Brain pericyte (primary cell): ENCODE measurements at places on chromosomes 5 and 9.

DNA sequence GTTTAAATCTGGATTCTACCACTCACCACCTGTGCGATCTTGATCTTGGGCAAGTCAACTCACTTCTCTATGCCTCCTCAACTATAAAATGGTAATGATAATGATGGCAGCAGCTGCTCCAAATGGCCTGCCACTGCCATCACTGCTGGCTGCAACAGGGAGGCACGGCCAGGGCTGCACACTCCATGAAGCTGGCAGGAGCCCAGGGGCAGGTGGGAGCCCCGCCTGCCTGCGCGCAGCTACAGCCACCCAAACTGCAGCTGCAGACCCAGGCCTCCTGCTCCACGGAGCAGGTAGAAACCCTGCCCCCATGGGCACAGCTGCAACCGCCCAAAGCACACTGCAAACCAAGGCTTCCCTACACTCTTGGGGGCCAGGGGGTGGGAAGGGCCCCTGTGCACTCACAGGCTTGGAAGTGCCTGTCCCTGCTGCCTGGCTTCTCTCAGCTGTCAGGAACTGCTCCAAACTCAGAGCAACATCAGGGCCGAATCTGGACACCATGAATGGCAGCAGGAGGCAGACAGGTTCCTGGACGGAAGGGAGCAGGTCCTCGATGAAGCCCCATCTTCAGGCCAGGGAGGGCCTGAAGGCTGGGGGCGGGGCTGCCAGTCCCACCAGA lies 57.6 kb downstream of the PRELID2 start:
- DNase-seq: no peak

- DNase-seq: no peak
These were observed 9.7 kb upstream of the MYOZ3 start for GRCh38 chr5:150651382-150651781.

DNA sequence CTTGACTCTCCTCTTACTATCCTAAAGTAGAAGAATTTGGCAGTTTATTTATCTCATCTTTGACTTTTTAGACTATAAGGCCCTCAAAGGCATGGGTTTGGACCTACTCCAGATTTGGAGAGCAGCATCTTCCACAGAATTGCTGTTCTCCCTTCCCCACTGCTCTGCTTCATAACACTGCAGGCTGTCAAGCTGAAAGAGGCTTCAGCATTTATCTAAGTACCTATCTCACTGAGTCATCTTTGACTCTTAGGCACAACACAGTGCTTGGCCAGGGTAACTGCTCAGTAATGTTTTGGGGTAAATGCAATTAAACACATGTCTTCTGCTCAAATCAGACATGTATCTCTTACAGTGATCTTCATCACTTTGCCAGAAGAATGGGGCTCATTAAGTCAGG lies 60.6 kb downstream of the GRIN3A start:
- DNase-seq: no peak

- no peak for DNase-seq
These were observed 12.2 kb downstream of the EGFL7 start for GRCh38 chr9:136674786-136675349.

- no peak for DNase-seq
These were observed 74.6 kb downstream of the DOCK2 start for GRCh38 chr5:169711551-169712225.

DNA sequence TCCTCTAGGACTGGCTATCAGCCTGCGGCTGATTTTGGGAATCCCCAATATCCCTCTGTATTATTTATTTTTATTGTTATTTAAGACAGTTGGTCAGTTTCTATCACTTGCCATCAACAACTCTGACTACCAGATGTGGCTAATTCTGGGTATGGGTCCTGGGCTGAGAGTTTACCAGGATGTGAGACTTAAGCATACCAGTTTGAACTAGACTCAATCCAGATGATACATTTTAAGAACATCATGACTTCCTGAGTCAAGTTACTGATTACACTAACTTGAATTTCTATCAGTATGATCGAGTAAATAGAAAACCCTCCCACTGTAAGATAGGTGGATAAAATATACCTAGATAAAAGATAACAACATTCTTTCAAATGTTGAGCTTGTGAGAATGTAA lies 634.0 kb downstream of the MAT2B start:
- DNase-seq: no peak

DNA sequence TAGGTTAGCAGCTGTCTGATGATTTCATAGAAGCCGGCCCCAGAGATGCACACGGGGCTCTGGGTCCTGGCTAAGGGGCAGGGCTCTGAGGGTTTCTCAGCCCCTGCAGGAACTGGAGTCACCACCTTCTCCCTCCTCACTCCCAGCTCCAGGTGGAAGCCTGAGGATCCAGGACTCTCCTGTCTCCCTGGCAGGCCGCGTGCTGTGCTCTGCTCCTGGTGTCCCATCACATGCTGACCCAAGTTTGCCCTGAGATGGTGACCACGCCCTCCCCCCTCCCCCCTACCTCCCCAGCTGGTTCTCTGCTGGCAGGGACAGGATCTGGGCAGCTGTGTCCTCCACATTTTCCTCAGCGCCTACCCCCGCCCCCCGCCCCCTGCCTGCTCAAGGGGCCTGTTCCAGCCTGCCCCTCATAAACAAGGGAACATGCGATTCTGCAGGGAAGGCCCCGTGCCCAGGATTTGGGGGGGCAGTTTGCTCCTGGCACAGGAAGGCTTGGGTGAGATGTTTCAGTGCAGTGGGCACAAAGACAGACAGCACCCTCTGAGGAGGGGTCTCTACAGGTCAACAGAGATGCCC lies 87.4 kb downstream of the PSD2 start:
- no peak for DNase-seq

DNA sequence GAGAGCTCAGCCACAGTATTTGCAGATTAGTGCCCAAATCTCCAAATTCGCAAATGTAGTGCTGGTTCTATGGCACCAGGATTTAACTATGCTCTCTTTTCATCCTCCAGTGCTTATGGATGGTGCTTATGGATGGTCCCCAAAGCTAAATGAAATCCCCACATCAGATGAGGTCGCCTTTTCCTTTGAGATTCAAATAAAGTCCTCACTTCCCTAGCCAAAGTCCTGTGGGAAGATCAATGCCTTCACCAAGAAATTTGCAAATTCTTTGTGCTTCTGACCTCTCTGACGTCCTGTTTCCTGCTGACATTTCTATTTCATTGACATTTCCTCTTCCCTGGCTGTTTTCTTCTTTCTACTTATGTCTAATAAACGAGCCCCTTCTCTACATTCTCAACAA lies 1077.0 kb upstream of the C9orf72 start:
- DNase-seq: no peak

GRCh38 chr9:99176527-99177013 lies 45.2 kb downstream of the ALG2 start:
- DNase-seq: no peak

- no peak for DNase-seq
These were observed 25.7 kb upstream of the INSYN2B start for GRCh38 chr5:170006021-170006420.

- no peak for DNase-seq
These were observed 100.4 kb downstream of the GAPVD1 start for GRCh38 chr9:125361837-125362531.

DNA sequence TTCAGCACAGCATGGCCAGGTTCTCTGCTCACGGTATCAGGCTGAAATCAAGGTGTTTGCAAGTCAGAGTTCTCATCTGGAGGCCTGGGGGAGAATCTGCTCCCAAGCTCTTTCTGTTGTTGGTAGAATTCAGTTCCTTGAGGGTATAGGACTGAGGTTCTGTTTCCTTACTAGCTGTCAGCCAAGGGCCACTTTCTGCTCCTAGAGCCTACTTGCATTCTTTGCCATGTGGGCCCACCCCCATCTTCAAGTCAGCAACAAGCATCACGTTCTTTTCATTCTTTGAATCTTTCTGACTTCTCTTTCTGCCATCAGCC lies 7.4 kb upstream of the CDC42SE2 start:
- DNase-seq: no peak

DNA sequence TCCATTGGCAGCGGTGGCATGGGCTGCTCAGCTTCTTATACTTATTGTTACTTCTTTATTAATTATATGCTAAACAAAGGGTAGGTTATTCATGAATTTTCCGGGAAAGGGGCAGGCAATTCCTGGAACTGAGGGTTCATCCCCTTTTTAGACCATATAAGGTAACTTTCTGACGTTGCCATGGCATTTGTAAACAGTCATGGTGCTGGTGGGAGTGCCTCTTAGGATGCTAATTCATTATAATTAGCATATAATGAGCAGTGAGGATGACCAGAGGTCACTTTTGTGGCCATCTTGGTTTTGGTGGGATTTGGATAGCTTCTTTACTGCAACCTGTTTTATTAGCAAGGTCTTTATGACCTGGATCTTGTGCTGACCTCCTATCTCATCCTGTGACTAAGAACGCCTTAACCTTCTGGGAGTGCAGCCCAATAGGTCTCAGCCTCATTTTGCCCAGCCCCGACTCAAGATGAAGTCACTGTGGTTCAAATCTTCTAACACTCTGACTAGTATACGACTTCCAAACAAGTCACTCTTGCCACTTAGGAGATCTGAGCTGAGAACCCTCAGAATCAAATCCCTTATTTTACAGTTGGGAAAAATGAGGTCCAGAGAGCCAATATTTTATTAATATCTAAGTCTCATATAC lies 237.5 kb downstream of the TRIM32 start:
- no peak for DNase-seq

DNA sequence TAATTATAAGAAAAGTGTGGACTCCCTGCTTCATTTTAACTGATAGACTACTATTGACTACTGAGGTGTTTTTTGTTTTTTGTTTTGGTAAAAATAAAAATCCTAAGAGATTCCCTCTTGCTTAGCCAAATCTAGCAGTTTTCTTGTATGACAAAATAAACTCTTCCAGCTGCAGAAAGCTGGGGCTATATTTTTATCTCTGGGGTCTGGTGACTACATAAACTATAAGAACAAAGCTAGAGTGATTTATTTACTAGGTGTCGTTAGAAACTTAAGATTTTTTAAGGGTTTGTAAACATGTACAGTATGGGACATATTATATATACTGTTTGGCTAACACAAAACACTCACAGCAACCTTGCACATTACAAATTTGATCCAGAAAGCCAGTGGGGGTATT lies 467.4 kb upstream of the MPDZ start:
- DNase-seq: no peak

GRCh38 chr9:106892632-106893031 lies 29.7 kb downstream of the ZNF462 start:
- peak; percentile 62 for DNase-seq
